NCI-H1436 (cell line): ENCODE measurements at places on chromosomes 13 and 19.
A peak's percentile ranks its signal among the peaks of the same experiment; 100 is the strongest.

- DNase-seq: no peak
Observed at GRCh38 chr19:43560687-43561086, 14.6 kb downstream of the XRCC1 start.

- no peak for DNase-seq
Observed at GRCh38 chr13:90185734-90186133, 1161.8 kb upstream of the MIR17HG start.

DNA sequence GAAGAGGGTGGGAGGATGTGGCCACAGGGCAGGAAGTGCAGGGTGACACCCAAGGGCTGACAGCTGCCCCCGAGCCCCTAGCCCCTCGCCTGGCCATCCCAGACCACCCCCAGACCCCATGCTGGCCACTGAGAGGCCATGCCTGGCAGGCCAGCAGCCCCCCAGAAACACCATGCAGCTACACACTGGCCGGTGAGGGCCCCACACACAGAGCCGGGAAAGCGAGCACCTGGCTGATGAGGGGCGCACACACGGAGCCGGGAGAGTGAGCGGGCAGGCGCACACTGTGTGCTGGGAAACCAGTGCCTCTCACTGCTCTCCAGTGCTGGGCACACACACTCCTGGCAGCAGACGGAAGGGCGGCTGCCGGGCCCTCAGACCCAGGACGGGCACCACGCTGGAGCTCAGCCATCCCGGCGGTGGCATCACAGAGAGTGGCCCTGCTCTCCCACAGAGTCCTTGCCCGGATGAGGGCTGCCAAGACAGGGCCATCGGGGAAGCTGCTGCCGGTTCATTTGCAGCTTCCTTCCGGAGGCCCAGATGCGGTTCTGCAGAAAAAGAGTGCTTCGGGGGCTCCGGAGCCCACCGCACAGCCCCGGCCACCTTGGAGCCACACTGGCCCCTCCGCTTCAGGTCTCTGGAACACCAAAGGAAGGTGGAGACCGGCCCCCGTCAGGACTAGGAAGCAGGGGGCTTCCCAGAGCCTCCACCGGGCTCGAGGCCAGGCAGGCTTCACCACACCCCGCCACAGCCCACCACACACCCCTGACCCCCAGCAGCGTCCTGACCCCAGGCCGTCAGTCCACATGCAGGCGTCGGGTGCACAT lies 76.4 kb downstream of the SPACA7 start:
- no peak for DNase-seq

DNA sequence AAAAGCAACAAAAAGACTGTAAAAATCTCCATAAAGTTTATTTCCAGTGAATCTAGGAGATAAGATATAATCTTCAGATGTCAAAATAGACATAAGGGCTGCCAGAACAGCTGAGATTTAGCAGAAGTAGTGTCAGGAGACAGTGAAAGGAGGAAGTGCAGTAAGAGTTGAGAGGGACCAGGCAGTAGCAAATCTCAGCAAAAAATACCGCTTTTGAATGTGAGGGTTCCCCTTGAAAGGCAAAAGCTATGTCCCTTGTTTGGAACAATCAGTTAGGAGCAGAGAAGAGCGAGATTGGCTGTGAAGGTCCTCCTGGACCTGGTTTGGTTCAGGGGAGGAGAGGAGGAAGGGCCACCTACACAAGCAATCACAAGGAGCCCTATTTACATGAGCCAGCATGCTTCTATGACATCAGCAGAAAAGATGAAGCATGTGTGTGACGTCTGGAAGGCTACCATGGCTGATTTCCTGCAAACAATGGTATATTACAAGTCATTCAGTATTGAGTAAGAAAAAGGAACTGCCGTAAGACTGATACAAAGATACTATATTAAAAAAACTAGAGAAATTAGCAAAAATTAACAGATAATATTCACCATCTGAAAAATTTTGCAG lies 98.9 kb upstream of the SIAH3 start:
- DNase-seq: no peak

DNA sequence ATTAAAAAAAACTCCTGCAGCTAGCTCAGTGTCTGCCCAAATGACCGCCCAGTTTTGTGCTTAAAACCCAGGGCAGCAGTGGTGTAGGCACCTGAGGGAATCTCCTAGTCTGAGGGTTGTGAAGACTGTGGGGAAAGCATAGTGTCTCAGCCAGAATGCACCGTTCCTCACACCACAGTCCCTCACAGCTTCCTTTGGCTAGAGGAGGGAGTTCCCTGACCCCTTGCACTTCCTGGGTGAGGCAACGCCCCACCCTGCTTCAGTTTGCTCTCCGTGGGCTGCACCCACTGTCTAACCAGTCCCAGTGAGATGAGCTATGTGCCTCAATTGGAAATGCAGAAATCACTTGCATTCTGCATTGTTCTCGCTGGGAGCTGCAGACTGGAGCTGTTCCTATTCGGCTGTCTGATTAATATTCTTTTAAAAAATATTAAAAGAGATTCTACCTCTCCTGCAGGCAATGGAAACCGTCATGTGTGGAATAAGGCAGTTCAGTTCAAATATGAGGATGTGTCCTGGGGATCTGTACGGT lies 645.7 kb downstream of the FGF9 start:
- no peak for DNase-seq

DNA sequence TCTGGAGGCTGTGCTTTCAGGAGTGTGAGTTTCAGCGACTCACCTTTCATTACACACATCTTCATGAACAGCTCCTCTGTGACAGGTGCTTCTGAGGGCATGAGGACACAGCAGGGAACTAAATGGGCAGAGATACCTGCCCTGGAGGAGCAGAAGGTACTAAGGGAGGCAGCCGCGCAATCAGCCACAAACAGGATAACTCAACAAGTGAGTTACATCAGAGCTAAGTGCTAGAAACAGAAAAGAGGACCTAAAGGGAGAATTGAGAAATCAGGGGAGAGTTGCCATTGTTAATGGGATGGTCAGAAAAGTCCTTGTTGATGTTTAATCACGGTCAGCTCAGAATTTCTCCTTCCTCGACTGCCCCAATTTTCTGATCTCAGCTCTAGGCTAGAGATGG lies 42.5 kb downstream of the SYDE1 start:
- no peak for DNase-seq

GRCh38 chr19:29819986-29820385 lies 8.2 kb downstream of the CCNE1 start:
- no peak for DNase-seq

DNA sequence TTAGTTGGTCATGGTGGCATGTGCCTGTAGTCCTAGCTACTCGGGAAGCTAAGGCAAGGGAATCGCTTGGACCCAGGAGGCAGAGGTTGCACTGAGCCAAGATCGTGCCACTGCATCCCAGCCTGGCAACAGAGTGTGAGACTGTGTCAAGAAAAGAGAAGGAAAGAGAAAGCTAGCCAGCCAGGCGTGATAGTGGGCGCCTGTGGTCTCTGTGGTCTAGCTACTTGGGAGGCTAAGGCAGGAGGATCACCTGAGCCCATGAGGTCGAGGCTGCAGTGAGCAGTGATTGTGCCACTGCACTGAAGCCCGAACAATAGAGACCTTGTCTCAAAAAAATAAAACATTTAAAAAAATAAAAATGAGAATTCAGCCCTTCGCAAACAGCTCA lies 33.3 kb downstream of the TIMM13 start:
- DNase-seq: no peak

- DNase-seq: no peak
Observed at GRCh38 chr19:33387351-33388230, 14.1 kb downstream of the CEBPG start.

DNA sequence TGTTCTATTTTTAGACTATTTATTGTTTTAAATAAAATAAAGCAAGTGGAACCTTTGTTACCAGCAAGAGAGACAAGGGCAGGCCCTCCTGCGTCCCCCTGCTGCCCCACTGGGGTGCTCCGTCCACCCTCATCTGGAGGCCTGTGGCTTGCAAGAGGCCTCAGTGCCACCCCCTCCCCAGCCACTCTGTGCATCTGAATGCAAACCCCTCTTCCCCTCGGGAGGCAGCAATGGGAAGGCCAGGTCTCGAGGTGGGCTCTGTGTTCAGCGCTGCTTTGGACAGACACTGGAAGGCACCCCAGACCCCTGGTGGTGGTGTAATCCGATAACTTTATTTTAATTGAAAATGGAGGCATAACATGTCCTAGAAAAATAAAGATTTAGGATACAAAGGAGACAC lies 4.6 kb downstream of the SIX5 start:
- no peak for DNase-seq

DNA sequence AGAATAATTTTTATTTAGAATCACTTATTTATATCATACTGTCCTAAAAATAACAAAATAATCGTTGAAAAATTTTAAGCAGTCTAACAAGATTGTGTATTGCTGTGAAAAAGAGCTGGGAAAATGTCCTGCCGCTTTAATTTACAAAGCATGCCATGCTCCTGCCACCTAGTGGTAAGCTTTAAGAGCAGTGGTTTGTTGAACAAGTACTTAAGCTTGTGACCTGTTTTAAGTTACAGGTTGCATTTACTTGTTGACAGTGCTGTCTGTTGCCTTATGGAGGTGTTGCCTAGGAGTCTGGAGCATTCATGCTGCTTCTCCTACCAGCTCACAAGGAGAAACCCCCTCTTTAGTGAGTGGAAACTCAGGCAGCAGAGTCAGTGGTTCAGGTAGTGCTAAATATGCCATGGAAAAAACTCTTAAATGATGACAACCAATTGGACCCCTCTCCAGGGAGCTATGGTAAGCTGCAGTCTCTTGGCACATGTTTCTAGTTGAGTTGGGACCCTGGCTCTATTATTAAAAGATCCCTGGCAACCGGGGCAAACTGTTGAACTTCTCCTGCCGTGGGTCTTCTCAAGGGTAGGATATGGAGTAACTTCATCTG lies 68.4 kb downstream of the SPATA13 start:
- DNase-seq: peak; percentile 23

- DNase-seq: no peak
Observed at GRCh38 chr13:79404361-79404760, 1.7 kb downstream of the RBM26 start.

DNA sequence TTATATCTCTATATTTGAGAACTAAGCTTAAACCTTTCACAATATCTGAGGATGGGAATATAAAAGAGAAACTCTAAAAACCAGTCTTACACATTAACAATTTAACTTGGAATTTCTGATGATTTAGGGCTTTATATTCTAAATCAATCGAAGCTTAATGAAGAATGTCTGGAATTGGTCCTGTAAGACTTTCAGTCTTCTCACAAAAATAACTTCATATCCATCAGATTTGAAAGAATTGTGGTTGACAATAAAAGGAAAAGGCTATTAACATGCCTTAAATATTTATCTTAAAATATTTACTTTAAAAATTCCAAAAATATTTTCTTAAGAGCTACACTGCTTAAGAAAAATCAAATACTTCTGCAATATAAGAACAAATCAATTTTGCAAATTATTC lies 27.3 kb downstream of the MYCBP2 start:
- DNase-seq: no peak

GRCh38 chr13:52459668-52460067 lies 4.4 kb downstream of the CKAP2 start:
- DNase-seq: no peak

DNA sequence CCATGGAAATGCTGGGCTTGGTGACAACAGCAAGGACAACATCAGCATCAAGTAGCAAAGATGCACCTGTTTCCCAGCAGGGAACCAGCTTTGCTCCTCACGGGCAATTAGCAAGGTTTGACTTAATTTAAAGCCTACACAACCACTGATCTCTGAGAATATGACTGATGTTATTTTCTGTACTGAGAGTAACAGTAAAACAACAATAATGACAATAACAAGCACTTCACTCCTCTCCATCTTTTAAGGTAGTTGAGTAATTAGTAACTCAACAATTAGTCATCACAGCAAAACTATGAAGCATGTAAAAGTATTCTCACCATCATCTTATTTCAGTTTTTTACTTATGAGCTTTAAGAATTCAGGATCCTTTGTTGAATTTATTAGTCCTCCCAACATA lies 37.3 kb downstream of the ENOX1 start:
- no peak for DNase-seq

DNA sequence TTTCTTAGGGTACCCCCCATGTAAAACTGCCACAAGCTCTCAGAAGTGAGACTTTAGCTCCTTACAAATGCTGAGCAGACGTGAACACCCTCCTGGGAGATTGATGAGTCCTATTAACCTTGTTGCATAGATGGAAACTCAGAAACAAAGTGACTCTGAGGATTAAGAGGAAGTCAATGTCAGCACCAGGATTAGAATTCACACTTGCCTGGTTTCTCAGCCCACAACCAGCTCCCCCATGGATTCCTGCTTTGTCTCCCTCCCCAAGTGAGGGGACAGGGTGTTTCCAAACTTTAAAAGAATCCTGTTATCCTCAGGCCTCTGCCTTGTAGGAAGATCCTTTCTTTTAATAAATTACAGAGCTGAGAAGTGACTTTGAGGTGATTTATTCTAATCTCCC lies 324.4 kb downstream of the NDFIP2 start:
- DNase-seq: no peak

DNA sequence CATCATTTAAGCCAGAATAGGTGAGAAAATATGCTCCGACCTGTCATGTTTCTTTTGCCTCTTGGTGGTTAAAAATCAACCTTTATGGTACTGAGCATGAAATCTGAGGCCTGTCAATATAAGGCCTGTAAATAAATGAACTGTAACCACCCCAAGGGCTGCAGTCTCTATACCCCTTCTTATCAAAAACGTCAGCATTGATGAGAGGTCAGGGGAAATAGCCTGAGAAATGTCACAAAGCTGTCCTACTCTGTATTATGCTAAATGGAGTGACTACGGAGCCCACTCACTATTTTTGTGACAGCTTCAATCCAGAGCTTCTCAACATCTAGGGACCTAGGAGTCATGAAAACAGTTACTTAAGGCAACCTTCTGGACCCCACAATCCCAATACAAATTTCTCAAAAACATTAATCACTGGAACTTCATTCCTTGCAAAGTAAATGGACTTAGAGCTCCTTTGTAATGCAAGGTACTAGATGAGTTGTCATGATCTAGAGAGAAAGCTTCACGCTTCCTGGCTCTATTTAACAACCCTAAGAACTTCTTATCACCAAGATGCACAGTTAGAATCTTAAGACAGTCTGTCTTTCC lies 2.7 kb upstream of the RAP2A start:
- DNase-seq: no peak

GRCh38 chr13:89270736-89271135 lies 1599.6 kb downstream of the SLITRK5 start:
- DNase-seq: no peak

DNA sequence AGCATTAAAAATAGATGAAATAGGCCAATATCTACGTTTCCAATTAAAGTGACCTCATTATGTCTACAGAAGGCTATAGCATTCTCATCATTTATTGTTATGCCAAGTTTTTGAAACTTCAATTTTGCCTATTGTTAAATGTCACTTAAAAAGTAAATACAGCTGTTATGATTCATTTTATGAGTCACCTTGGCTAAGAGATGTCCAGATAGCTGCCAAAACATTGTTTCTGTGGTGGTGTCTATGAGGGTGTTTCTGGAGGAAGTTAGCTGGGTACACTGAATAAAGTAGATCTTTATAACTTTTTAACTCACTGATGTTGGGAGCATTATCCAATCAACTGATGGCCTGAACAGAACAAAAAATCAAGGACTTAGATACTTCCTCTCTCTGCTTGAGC lies 1209.7 kb upstream of the PCDH9 start:
- DNase-seq: no peak

- no peak for DNase-seq
Observed at GRCh38 chr19:41745756-41746155, 9.6 kb upstream of the CEACAM6 start.
